Activated CD8-positive, alpha-beta T cell treated with anti-CD3 and anti-CD28 coated beads for 36 hours (primary cell): ENCODE measurements at places on chromosomes 13 and 19. TPM values are rescaled to one million over a fixed set of nuclear protein-coding genes. Genes with fewer than 3 reads are reported as not detected.

DNA sequence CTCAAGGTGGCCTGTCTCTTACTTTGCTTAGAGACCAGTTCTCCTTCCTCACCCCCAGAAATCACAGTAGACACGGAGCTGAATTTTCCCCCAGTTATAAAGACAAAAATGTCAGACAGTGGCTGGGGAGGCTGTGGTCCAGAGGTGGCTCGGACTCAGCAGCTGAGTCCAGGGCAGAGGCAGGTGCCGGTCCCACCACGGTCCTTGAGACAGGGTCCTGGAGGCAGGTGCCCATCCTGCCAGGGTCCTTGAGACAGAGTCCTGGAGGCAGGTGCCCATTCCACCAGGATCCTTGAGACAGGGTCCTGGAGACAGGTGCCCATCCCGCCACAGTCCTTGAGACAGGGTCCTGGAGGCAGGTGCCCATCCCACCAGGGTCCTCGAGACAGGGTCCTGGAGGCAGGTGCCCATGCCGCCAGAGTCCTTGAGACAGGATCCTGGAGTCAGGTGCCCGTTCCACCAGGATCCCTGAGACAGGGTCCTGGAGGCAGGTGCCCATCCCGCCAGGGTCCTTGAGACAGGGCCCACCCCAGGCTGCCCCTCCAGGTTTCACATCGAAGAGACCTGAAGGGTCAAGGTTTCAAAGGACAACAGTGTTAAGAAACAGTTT is 23.1 kb downstream of the PEPD start:
- no peak for DNase-seq
- no peak overlapping the region for H3K27ac ChIP-seq
- H3K27me3 ChIP-seq, result no peaks in the 10 kb centered on the region
- H3K4me1 ChIP-seq, result no peaks in the 10 kb centered on the region

DNA sequence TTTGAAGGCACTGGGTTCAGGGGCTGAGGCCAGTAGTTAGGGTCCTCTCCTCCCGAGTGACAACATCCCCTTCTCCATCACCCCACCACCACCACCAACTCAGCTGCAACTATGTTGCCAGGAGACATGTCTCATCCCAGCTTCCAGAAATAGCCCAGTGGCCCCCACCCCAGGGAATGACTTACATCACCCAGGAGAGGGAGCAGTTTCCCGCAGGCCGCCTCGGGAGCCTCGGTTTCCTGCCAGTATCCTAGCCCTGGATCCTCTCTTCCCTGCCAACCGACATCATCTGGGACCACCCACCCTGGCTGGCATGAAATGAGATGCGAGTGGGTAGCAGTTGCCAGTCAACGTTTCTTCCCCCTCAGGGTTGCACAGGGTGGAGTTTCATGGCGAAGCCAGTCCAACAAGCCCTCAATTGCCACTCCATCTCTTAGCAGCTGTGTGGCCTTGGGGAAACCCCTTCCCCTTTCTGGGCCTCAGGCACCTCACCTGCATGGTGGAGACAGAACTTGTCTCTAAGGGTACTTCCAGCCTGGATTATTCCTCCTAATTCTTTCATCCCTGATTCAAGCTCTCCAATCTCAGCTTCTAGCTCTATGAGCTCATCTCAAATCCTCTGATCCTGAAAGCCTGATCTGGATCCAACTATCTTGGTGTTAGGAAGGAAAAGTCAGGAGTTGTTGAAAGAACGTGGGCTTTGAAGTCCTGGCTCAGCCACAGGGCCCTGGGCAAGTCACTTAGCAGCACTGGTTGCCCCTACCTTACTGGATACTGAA is 3.9 kb upstream of the GSK3A start:
- H3K27me3 ChIP-seq, result no peaks in the 10 kb centered on the region
- H3K27ac ChIP-seq, result peak overlapping the region; percentile 30
- peaks cover 15% of the 10 kb centered on the region for H3K36me3 ChIP-seq
- no peak overlapping the region for H3K4me3 ChIP-seq
- H3K4me1 ChIP-seq, result peaks cover 37% of the 10 kb centered on the region
- DNase-seq, result peak; percentile 38

GRCh38 chr19:51695702-51696315 is 2.7 kb downstream of the SPACA6 start:
- no peak overlapping the region for H3K4me3 ChIP-seq
- peaks cover 4% of the 10 kb centered on the region for H3K4me1 ChIP-seq
- no peaks in the 10 kb centered on the region for H3K27me3 ChIP-seq
- H3K36me3 ChIP-seq, result no peaks in the 10 kb centered on the region

GRCh38 chr19:53396525-53396868 is 1.5 kb downstream of the ZNF765 start:
- no peak for DNase-seq
- H3K36me3 ChIP-seq, result peaks cover 37% of the 10 kb centered on the region
- peaks cover 28% of the 10 kb centered on the region for H3K4me1 ChIP-seq
- H3K27ac ChIP-seq, result no peak overlapping the region
- H3K4me3 ChIP-seq, result peak overlapping the region; percentile 82

DNA sequence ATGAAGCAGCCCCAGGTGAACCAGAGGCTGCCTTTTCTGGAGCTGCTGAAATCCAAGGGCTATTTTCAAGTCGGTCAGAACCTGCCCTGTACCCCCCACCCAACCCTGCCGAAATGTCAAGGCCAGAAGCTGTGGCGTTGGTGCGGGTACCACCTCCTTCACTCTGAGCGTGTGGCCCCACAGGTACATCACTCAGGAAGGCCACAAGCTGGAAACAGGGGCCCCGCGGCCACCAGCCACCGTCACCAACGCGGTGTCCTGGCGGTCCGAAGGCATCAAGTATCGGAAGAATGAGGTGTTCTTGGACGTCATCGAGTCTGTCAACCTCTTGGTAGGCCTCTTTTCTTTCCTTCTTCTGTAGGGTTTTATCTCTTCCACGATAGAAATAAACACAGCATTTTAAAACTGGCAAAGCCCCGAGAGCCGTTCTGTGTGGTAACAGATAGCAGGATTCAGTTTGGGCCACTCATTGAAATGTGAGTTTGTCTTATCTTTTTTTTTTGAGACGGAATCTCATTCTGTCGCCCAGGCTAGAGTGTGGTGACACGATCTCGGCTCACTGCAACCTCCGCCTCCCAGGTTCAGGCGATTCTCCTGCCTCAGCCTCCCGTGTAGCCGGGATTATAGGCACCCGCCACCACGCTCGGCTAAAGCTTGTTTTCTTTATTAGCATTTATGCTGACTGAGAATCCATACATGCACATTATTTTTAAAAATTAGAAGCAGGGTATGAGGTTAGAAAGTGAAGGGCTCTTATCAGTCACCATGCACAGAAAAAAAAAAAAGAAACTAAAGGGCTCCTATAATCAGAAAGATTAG is 11.3 kb downstream of the AP1M1 start:
- peaks cover 70% of the 10 kb centered on the region for H3K36me3 ChIP-seq
- no peak overlapping the region for H3K4me3 ChIP-seq
- peaks cover 68% of the 10 kb centered on the region for H3K4me1 ChIP-seq
- H3K27me3 ChIP-seq, result no peaks in the 10 kb centered on the region

- no peak overlapping the region for H3K4me3 ChIP-seq
- H3K27me3 ChIP-seq, result no peaks in the 10 kb centered on the region
- no peaks in the 10 kb centered on the region for H3K4me1 ChIP-seq
- no peaks in the 10 kb centered on the region for H3K36me3 ChIP-seq
- no peak for DNase-seq
Observed at GRCh38 chr13:81051873-81052272, 710.9 kb upstream of the SPRY2 start.

GRCh38 chr19:54955376-54955775 is 8.0 kb upstream of the NLRP7 start:
- peaks cover 7% of the 10 kb centered on the region for H3K27me3 ChIP-seq
- no peak overlapping the region for H3K4me3 ChIP-seq
- peaks cover 2% of the 10 kb centered on the region for H3K4me1 ChIP-seq
- H3K36me3 ChIP-seq, result no peaks in the 10 kb centered on the region

DNA sequence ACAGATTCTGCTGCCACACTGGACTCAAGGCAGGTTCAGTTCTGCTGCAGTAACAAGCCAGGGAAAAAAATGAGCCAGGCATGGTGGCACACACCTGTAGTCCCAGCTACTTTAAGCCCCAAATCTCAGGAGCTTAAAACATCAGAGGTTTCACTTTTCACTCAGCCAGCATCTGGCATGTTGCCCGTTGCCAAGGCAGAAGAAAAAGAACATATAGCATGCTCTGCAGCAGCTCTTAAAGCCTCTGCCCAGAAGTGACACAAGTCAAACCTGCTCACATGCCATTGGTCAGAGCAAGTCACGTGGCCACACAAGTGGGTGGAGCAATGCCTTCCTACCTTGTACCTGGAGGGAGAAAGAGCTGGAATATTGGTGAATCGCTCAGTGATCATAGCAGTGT is 14.7 kb upstream of the ADGRE5 start:
- peak; percentile 95 for DNase-seq
- H3K27me3 ChIP-seq, result no peaks in the 10 kb centered on the region
- no peak overlapping the region for H3K4me3 ChIP-seq
- H3K4me1 ChIP-seq, result peaks cover 64% of the 10 kb centered on the region
- peak overlapping the region; percentile 100 for H3K27ac ChIP-seq

The ZNF154 gene
- total RNA-seq, result 3.6 TPM

The RNF225 gene
- total RNA-seq, result 1.1 TPM

The FCGBP gene
- 6.9 TPM for total RNA-seq
